Activated CD8-positive, alpha-beta memory T cell treated with anti-CD3 and anti-CD28 coated beads for 1 hour (primary cell): ENCODE measurements at places on chromosomes 12 and 14.

- DNase-seq: no peak
Measured at GRCh38 chr14:21405097-21405496, 21.3 kb upstream of the SUPT16H start.

- DNase-seq: no peak
Measured at GRCh38 chr14:100375266-100375962, 52.3 kb downstream of the SLC25A47 start.

GRCh38 chr14:91387169-91387835, 30.3 kb downstream of the CCDC88C start:
- DNase-seq: no peak

- no peak for DNase-seq
Measured at GRCh38 chr12:114649585-114649984, 34.4 kb downstream of the TBX3 start.

GRCh38 chr14:88660056-88660455, 97.2 kb downstream of the ZC3H14 start:
- no peak for DNase-seq

GRCh38 chr12:14710632-14711320, 14.4 kb upstream of the GUCY2C start:
- DNase-seq: no peak

GRCh38 chr12:69708649-69709048, 9.5 kb upstream of the BEST3 start:
- no peak for DNase-seq

- DNase-seq: no peak
Measured at GRCh38 chr12:95994476-95994875, 1.7 kb downstream of the HAL start.

- no peak for DNase-seq
Measured at GRCh38 chr12:96743606-96744005, 163.5 kb upstream of the NEDD1 start.

DNA sequence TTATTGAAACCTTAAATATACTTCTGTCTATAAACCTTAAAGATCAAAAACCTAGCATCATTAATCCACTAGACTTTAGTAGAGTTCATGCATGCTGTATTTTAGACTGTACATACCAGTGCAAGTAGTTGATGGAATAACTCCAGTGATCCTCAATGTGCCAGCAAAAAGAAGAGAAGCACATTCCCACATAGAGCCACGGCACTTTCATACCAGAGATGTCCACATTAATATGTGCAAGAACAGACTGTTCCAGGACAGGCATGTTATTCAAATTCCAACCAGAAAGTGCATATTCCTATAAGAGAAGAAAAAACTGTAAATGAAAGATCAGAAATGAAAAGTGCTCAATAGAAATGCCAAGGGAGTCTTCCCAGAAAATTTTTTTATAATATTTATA, 55.0 kb downstream of the KDM5A start:
- DNase-seq: no peak

GRCh38 chr12:96400631-96401075, 414 bp upstream of the CDK17 start:
- no peak for DNase-seq

DNA sequence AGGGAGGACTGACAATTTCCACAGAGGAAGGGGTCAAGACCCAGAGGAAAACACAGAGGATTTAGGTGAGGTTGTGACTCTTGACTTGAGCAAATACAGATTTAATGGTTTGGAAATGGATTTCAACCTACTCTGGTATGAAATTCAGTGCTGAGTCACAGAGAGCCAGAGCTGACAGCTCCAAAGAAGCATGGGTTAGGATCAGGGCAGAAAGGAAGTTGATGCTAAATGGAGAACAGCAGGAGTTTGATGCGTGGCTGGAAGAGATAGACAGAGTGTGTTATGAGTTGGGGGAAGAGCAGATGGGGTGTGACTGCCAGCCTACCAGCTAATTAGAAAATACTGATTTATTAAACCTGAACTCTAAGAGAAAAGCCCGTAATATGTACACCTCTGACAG, 272.6 kb downstream of the FOXG1 start:
- no peak for DNase-seq

DNA sequence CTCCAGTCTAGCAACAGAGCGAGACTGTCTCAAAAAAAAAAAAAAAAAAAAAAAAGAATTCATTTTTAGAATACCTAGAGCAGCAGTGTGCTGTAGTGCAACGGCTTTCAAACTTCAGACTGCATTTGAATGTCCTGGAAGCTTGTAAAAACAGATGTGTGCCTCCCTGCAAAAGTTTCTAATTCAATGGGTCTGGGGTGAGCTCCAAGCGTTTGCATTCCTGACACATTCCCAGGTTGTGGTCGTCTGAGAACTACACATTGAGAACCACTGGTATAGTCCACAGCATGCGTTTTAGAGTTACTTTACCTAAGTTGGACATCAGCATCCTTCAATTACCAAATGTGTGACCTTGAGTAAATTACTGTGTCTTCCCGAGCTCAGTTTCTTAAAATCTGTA, 816.8 kb downstream of the NRXN3 start:
- no peak for DNase-seq

- DNase-seq: no peak
Measured at GRCh38 chr12:87779016-87779415, 250.2 kb downstream of the C12orf50 start.

DNA sequence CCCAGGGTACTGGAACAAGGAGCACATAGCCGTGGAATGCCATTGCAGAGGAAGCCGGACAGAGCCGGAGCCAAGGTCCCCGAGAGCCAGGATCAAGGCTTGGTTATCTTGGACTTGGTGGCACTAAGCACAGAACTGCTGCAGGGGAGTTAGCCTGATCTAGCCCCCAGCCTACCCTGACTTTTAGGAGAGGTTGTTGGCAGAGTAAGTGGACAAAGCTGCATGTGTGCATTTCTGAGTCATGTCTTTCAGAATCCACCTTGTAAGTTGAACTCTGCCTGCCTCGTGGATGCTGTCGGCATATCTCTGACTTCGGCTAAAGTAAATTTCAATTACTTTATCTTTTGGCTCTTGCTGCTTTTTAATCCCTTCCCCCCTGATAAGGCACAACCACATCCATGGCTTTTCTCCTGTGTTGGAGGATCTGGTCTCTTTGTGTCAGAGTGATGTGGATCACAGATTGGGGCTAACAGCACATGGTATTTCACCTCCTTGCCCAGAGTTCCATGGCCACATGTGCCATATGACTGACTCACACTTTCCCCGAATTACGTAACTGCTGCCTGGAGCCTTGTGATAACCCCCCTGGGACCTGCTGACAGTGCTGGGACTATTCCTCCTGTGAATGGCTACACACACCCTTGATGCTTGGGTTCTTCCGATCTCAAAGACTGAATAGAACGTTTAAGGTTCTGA, 240.3 kb downstream of the EMP1 start:
- no peak for DNase-seq

DNA sequence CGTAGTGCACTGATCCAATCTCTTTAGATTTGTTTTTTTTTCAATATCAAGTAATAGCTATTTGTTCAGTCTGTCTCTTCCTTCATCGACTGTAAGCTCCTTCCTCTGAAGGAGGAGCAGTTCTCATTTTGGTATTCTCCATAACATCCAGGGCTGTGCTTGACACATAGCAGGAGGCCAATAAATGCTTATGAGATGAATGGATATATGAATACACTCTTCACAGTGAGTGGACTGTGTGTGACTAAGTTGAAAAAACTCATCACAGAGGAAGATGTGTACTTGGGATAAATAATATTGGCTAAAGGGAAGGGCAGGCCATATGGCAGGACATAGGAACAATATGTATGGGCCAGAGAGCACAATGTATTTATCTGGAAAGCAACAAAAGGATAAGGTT, 205.3 kb upstream of the PRICKLE1 start:
- DNase-seq: no peak

GRCh38 chr12:2169940-2170339, 117.2 kb downstream of the CACNA1C start:
- DNase-seq: no peak

GRCh38 chr14:100532154-100532861, 54.9 kb downstream of the BEGAIN start:
- no peak for DNase-seq

DNA sequence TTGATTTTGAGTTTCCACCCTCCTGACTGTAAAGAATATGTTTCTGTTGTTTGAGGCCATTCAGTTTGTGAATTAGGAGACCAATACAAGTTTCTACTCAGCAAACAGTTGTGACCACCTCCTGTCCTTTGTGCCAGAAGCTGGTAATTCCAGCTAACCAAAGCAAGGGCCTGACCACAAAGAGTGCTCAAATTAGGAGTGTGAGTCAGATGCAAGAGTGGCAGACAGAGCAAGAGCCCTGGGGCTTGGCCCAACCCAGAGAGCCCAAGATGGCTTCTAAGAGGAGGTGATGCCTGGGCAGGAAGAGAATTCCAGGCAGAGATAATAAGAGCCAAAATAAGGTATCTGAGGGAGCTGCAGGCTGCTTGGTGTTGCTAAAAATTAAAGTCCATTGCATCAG, 77.7 kb upstream of the C14orf132 start:
- DNase-seq: no peak

GRCh38 chr12:122545855-122546254, 18.8 kb downstream of the KNTC1 start:
- no peak for DNase-seq

GRCh38 chr14:94936401-94936892, 166.5 kb upstream of the GSC start:
- DNase-seq: no peak

- DNase-seq: no peak
Measured at GRCh38 chr14:85634205-85634604, 104.3 kb downstream of the FLRT2 start.

DNA sequence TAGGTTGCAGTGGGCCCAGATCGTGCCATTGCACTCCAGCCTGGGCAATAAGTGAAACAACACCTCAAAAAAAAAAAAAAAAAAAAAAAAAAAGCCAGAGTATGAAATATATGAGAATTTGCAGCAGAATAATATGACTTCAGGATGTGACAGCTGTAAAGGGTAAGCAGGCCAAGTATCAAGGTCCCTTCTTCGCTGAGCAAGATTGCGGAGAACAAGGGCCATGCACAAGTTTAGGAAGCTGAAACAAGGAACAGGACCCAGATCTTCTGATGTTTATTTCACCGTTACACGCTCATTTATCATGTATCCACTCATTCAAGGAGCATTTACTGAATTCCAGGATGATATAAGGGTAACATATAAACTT, 659 bp upstream of the FOXJ2 start:
- DNase-seq: no peak

DNA sequence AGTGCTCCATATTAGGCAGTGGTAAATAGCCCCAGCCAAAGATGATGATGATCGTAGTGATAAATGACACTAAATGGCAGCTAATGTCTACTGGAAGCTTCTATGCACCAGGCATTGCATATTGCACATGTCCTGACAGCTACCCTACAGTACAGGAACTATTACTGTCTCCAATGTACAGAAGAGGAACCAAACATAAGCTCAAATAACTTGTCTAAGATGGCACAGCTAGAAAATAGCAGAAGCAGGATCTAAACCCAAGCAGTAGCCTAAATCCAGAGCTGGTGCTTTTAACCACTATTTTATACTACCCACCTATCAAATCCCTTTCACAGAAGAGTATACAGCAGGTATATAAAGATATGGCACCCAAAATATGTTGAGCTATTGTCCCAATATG, 28.9 kb downstream of the ESR2 start:
- DNase-seq: no peak

- DNase-seq: no peak
Measured at GRCh38 chr14:99101855-99102461, 170.0 kb downstream of the BCL11B start.

- no peak for DNase-seq
Measured at GRCh38 chr14:68365228-68365627, 427.6 kb downstream of the ZFP36L1 start.

GRCh38 chr14:89374908-89375307, 42.1 kb downstream of the FOXN3 start:
- DNase-seq: no peak

DNA sequence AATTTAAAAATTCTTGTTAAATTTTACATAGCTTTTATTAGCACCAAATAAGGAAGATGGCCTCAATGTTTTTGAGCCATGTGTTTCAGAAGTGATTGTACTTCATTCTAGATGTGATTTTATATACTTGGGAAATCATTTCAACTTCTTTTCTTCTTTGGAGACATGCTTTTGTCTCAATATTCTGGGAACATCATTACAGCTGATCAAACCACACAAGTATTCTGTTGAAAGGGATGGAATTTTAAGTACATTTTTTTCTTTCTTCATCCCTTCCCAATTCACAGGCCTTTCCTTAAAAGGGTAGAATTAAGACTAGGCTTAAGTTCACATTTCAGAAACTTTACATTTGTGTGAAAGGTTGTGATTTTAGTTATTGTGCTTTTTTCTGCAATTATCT, 66.4 kb downstream of the PAPOLA start:
- DNase-seq: no peak

GRCh38 chr12:84159260-84159659, 753.3 kb downstream of the SLC6A15 start:
- DNase-seq: no peak

- no peak for DNase-seq
Measured at GRCh38 chr12:103529306-103529705, 33.5 kb upstream of the C12orf42 start.

GRCh38 chr14:95292660-95293425, 26.9 kb downstream of the CLMN start:
- no peak for DNase-seq

DNA sequence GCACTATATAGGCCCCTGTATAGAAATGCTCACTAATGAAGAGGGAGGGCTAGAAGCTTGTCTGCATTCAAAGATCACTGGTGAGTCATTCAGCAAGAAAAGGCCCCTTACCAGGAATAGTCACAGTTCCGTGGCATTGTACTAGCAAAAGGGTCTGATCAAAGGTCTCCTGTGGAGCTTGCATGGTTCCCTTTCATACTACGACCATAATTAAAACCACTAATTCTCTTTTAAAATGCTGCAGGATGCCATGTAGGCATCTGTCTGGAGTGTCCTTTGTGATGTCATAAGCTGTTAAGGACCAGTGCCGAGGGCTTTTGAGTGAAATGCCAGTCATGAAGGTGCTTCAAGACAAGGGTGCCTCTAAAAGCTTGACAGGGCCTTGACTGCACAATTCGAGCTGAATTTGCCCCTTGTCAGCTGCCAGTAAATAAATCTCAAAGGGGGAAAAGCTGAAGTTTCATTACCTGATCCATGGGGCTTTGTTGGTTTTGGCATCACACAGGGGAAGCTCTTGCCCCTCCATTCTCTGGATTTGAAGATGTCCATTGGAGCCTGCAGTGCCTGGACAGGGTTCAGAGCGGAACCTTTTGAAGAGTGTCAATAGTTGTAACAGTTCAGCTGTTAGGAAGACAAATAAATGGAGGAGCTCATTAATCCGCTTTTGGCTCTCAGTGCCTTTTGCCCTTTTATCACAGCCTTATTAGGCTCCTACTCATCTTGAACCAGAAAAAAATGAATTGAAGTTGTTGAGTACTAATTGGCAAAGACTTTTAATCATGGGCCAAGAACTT, 69.1 kb downstream of the TMEM260 start:
- DNase-seq: no peak

DNA sequence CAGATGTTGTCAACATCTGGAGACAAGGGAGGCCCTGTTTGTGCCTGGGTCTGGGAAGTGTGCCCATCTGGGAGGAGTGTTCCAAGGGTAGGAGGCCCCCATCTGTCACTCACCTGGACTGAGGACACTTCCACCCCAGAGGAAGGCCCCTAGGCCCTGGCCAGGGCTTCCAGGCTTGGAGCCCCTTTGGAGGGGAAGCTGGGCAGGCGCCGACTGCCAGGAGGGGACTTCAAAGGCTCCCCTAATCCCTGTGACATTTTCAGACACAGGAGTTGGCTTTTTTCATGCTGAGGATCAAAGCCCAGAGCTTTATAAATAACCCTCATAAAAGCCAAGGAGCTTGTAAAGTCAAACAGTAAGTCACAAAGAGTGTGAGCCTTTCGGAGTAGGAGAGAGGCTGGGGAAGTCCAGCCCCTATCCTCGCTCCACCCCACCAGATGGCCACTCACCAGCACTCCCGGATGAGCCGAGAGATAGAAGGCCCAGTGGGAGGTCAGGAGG, 17.6 kb upstream of the FAM222A start:
- DNase-seq: no peak
